ENCODE measurements at places on chromosomes 3 and 15.

DNA sequence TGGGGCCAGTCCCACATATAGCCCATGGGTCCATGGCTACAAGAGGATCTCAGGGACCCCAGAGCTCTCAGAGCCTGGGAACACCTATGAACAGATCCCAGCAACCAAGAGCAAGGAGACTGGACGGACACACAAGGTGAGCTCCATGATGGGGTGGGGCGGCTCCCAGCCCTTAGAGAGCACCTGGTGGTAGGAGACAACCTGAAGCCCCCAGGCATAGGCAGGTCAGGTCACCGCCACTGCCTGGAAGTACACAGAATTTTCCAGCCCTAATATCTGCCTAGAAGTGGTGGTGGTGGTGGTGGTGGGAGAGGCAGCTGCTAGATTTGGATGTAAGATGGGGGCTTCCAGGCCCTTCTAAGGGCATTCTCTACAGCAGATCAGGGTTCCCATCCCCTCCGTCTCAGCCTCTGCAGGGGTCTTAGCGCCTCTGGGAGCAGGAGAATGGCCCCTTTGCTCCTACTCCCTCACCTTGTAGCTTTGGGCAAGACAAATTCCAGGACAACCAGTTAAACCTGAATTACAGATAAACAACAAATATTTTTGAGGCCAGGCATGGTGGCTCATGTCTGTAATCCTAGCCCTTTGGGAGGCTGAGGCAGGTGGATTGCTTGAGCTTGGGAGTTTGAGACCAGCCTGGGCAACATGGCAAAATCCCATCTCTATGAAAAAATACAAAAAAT is 9.2 kb downstream of the SH2D7 start:
- no peak for DNase-seq

GRCh38 chr3:127608362-127608718 is 10.1 kb downstream of the MCM2 start:
- DNase-seq = no peak

- DNase-seq = no peak
Observed at GRCh38 chr15:33551860-33552259, 241.1 kb downstream of the RYR3 start.

- peak; percentile 20 for DNase-seq
Observed at GRCh38 chr15:77966540-77967234, 110.8 kb downstream of the TBC1D2B start.

- DNase-seq = peak; percentile 14
Observed at GRCh38 chr15:68107142-68107541, 53.0 kb downstream of the PIAS1 start.

- no peak for DNase-seq
Observed at GRCh38 chr3:177981576-177981975, 554.7 kb upstream of the KCNMB2 start.

DNA sequence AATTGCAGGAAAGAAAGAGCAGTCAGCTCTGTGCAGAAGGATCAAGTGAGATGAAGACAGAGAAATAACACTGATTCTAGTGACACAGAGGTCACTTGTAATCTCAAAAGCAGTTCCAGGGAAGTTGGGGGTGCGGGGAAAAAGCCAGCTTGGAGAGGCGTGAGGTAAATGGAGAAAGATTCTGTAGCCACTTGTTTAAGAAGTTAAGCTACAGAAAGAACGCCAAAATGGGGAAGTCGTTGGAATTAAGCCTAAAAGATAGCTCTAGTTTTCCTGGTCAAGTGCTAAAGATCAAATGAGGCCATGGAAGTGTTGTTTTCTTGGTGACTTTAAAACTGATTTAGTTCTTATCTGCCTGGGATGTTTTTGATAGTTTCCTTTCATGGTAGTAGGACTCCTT is 152.0 kb downstream of the GREM1 start:
- no peak for DNase-seq

DNA sequence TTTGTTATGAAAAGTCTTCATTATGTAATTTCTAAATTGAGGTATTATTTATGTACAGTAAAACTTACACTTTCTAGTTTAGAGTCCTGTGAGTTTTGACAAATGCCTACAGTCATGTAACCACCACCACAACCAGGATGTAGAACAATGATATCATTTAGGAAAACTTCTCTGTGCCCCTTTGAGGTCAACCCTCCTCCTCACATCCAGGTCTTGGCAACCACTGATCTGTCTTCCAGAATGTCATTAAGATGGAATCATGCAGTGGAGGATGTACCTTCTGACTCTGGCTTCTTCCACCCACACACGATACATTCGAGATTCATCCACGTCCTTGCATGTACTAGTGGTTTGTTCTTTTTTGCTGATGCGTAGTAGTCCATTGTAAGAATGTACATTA is 23.2 kb downstream of the MINAR1 start:
- DNase-seq = no peak

- no peak for DNase-seq
Observed at GRCh38 chr15:85005746-85006145, 24.1 kb downstream of the PDE8A start.

DNA sequence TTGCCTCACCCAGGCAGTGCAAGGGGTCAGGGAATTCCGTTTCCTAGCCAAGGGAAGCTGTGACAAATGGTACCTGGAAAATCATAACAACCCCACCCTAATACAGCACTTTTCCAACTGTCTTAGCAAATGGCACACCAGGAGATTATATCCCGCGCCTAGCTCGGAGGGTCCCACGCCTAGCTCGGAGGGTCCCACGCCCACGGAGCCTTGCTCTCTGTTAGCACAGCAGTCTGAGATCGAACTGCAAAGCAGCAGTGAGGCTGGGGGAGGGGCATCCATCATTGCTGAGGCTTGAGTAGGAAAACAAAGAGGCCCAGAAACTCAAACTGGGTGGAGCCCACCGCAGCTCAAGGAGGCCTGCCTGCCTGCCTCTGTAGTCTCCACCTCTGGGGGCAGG is 208.1 kb downstream of the FHIT start:
- no peak for DNase-seq

DNA sequence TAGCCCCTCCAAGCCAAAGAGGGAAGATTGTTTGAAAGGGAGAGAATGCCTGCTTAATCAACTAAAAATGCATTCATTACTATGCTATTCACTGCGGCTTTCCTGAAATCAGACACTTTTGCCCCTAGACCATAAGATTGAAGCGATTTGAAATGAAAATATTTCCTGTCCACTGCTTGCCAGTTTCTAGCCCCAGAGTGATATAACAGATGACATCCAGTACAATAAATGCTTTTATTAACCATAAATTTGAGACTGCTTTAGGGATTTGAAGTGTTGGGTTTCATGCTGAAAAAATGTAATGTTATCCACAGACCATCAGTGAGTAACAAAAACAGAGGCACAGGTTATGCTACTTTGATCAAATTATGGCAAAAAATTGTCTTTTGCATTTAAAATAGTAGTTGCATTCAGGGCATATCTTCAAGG is 14.1 kb downstream of the IL17RD start:
- DNase-seq = no peak

DNA sequence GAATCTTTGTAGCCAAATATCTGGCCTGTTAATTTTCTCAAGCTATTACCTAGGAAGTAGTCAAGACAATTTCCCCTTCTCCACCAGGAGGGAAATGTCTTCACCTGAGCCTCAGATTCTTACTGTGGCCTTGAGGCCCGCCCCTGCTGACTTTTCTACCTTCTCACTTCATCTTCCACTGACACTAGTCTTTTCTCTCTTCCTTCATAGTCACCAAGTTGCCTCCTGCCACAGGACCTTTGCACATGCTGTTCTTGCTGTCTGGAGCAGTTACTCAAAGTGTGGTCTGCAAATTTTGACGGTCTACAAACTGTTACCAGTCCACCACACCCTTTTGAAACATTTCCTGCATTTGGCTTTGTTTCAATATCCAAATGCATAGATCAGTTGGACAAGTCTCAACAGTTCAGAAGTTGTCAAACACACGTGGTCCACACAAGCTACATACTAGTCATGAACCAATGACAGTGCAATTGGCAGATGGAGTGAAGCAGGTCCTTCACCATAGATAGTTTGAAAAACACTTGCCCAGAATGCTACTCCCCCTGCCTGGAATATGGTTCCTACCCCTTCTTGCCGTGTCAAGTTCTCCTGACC is 100.5 kb downstream of the OSBPL10 start:
- DNase-seq = no peak

GRCh38 chr15:65829130-65829764 is 37.2 kb upstream of the DENND4A start:
- no peak for DNase-seq

DNA sequence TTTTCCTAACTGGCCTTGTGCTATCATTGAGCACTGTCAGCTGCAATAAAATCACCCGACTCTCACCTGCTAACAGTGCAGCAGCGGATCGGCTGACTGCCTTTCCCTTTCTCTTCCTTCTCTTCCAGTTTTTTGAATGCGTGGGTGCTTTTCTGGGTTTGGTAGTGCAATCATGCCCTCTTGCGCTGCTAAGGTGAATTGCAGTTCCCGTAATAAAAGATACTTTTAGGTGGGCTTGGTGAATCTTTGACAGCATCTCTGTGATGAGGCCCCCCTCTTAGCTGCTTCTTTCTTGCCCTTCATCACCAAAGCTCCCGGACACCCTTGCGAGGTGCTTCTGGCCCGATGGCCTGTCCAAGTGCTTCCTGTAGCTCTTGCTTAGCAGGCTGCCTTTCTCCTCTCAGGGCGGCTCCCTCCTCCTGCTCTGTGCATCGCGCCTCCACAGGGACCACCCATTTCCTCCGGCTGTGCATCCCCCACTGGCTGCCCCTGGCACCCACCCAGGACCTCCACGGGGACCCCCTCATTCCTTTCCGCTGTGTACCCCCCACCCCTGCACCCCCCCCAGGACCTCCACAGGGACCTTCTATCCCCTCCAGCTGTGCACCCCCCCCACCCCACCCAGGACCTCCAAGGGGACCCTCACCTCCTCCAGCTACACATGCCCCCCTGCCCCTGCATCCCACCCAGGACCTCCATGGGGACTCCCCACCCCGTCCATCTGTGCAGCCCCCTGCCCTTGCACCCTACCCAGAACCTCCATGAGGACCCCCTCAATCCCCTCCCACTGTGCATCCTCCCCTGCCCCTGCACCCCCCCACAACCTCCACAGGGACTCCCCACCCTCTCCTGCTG is 50.8 kb upstream of the RPL32 start:
- peak; percentile 17 for DNase-seq

DNA sequence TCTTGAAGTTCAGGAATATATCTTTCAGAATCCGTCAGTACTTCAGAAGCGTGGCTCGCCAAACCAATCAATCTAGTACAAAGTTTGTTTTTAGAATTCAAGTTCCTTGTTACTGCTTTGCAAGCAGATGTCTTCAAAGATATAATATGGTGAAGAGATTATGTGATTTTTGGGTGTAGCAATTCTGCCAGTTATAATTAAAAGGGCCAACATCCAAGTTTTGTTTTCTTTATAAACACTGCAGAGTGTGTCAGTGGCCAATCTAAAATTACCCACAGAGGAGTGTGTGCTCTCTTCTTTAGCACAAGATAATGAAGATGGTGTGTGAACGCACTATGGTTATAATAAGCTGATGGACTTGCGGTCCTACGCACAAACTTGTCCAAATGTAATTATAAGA is 493.6 kb upstream of the MDFIC2 start:
- no peak for DNase-seq

- no peak for DNase-seq
Observed at GRCh38 chr3:50644561-50644960, 27.6 kb downstream of the MAPKAPK3 start.

DNA sequence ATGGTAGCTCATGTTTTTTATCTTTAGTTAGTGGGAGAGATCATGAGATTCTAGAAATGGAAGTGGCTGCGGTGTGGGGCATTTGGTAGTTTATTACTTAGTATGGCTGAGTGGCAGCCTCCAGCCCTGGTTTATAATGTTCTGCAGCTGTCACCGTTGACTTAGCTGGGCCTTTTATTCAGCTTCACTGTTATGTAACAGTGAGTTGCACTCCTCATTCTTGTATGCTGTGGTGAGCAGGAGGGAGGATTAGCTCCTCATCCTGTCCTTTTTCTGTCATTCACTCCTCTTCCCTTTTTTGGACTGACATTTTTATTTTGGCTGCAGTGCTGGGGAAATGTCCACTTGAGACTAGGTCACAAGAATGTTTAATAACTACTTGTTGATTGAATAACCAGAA is 29.5 kb downstream of the RAD54L2 start:
- no peak for DNase-seq

GRCh38 chr3:143885780-143886427 is 37.6 kb upstream of the SLC9A9 start:
- no peak for DNase-seq

DNA sequence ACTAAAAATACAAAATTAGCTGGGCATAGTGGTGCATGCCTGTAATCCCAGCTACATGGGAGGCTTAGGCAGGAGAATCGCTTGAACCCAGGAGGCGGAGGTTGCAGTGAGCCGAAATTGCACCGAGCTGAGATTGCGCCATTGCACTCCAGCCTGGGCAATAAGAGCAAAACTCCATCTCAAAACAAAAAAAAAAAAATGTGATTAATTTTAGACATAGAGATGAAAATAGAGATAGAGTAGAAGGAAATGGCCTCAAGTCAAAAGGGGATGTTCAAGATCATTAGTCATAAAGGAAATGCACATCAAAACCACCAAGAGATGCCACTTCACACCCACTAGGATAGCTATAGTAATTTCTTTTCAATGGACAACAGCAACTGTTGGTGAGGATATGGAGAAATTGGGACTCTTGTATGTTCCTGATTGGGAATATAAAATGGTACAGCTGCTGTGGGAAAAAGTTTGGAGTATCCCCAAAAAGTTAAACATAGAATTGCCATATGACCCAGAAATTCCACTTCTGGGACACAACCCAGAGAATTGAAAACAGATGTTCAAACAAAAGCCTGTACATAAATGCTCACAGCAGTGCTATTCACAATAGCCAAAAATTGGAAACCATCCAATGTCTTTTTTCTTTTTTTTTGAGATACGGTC is 55.4 kb downstream of the ABHD2 start:
- peak; percentile 66 for DNase-seq

- DNase-seq = no peak
Observed at GRCh38 chr3:65030847-65031463, 343.2 kb upstream of the ADAMTS9 start.

DNA sequence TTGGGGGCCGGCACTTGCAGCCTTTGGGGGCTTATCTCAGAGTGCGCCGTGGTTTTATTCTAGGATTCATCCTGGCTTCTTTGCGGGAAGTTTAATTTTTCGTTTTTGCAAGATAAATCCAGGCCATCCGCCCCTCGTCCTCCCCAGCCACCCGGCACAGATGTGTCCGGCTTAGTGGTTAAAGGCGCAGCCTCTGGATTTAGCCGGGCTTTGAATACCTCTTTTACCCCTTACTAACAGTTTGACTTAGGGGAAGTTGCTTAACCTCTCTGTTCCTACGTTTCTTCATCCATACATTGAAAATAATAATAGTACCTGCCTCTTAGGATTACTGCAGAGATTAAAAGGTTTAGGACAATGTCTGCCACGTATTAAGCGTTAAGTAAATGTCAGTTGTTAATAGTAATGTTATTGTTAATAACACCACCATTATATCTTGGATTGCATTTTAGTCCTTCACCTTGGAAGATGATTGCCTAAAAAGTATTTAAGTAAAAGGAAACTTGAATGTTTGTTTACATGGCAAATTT is 714 bp downstream of the ECT2 start:
- peak; percentile 11 for DNase-seq

- DNase-seq = no peak
Observed at GRCh38 chr15:57506422-57506821, 85.3 kb upstream of the MYZAP start.

- DNase-seq = no peak
Observed at GRCh38 chr3:18489939-18490338, 64.8 kb upstream of the SATB1 start.

GRCh38 chr3:150348500-150348899 is 59.6 kb upstream of the TSC22D2 start:
- peak; percentile 83 for DNase-seq
